ENCODE measurements at places on chromosomes 1 and 21.

- DNase-seq = no peak
These were observed 19.6 kb upstream of the SLC26A9 start for GRCh38 chr1:205962821-205963221.

- DNase-seq = no peak
These were observed 111.4 kb downstream of the SIK1 start for GRCh38 chr21:43315244-43316137.

DNA sequence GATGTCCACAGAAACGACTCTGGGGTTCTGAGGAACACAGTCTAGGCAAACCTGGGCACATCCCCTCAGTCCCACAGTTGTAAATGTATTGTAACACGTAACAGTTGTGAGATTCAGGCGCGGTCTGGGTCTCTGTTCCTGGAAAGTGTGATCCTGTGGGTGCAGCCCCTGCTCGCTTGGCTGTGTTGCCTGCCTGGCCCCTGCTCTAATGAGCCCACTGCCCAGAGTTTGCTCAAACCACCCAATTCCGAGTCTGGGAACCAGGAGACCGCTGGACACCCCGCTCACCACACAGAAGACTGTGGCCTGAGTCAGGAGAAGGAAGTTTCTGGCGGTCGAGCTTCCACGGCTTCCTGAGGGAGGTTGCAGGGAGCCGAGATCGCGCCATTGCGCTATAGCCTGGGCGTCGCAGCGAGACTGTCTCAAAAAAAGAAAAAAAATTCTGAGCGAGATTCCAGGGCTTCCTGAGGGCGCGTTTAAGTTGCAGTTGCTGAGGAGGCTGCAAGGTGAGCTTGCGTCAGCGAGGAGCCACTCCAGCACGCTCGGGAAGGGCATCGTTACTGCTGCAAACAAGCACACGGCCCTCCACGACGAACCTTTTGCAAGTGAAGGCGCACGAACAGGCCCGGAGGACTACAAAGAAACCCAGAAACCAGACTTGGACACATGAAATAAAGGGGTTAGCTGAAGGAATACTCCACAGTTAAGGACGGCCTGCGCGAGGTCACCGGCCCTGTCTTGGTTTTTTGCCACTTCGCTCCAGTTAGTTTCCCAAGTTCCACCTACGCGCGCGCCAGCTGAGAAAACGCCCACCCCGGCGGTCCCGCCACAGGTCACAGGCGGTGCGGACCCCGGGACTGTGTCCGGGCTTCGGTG is 1.1 kb downstream of the C21orf58 start:
- DNase-seq = no peak

- DNase-seq = no peak
These were observed 2.1 kb downstream of the F3 start for GRCh38 chr1:94539496-94539895.

- DNase-seq = no peak
These were observed 289.8 kb upstream of the POU3F1 start for GRCh38 chr1:38336301-38336923.

DNA sequence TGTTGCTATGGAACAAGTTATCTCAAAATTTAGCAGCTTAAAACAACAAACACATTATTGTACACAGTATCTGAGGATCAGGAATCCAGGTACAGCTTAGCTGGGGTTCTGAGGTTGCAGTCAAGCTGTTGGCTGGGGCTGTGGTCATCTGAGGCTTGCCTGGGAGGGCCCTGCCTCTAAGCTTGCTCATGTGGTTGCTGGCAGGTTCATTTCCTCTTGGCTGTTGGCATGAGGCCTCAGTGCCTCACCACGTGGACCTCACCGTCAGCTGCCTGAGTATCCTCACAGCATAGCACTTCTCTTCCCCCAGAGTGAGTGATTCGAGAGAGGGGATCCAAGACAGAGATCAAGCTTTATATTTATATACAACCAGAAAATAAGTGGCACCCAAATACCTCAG is 18.6 kb downstream of the NTPCR start:
- no peak for DNase-seq

GRCh38 chr1:177246710-177247580 is 76.2 kb downstream of the BRINP2 start:
- DNase-seq = no peak

DNA sequence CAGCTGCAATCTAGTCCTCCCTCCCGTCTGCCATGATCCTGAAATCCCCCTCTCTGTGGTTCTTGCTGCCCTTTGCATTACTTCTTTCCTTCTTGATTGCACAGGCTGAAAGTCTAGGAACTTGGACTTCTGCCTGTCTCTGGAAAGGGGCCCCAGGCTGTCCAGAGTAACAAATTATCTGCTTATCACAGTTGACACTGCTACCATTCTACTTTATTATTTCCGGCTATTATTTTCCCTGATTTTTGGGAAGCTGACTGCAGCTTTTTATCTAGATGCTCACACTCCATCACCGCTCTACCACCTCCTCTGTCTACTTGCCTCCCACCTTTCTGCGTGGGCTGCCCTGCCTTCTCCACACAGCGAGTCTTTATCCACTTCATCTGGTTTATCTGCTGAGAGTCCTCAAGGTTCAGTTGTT is 202.1 kb upstream of the PLXNA2 start:
- no peak for DNase-seq

DNA sequence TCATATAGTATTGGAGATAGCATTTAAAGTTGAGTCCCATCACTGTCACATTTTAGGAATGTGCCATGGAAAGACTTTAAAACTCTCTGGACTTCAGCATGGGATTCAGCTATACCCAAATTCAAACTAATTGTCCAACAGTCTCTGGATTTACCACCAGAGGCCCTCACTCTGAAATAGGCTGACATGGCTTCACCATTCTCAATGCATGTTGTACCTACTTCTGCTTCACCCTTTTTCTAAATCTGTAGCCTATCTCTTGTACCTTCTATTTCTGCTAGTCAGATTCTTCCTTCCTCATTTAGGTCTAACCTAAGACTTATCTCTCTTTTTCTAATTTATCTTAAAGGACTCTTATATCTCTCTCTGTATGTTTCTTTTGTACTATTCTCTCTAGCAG is 512.7 kb upstream of the ZRANB2 start:
- no peak for DNase-seq

DNA sequence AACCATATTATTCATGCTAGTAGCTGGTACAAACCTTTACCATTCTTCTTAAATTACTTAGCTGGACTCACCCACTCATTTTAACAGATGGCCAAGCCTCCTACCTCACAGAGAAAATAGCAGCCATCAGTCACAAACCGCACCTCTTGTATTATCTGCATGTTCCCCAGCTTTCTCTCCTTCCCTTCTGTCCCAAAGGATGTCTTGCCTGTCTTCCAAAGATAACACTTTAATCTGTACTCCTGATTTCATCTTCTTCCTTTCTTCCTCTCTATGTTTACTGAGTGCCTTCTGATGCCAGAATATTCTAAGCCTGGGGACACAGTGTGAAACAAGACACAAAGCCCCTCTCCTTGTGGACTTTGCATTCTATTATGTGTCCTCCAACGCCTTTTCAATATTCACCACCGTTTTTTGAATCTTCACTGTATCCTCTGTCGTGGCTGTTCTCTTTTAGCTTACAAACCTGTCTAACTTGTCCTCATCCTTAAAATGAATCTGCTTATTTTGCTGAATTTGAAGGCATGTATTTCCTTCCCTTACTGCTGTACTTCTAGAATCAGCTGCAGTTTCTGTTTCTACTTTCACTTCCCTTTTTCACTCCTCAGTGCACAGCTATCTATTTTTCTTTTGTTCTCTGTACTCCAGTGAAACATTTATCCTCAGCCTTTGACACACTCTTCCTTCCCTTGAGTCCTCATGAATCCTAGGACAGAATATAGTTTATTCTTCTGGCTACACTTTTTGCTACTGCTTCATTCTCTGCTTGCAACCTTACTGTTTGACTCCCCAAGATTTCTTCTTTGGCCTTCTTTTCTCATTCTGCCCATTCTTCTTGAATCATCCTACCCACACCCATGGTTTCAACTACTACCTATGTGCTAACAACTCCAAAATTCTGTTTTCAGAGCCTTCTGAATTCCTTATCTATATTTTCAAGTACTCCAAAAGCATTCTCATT is 216.9 kb upstream of the SAMSN1 start:
- peak; percentile 51 for DNase-seq

DNA sequence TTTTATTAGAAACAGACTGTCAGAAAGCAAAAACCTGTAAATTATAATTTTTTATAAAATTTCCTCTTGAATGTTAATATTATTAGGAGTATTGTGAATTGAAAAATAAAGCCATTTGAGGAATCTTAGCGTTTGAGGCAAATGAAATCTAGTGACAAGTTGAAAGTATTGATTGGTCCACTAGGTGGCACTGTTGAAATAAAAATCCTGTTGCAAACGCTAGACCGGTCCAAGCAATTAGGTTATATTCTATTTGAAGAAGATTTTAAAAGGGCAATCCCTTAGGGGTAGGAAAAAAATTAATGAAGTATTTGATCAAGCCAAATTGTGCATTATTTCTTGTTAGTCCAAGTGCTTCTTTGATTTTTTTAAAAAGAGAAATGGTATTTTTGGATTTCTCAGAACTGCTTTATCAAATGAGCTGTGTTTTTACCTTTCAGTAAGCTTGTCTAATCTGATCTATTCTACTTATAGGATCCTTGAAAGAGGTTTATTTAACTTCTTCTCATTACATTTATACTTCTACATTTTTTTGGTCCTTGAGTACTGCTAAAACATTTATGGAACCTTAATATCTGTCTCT is 57.7 kb downstream of the ATG4C start:
- DNase-seq = peak; percentile 39

DNA sequence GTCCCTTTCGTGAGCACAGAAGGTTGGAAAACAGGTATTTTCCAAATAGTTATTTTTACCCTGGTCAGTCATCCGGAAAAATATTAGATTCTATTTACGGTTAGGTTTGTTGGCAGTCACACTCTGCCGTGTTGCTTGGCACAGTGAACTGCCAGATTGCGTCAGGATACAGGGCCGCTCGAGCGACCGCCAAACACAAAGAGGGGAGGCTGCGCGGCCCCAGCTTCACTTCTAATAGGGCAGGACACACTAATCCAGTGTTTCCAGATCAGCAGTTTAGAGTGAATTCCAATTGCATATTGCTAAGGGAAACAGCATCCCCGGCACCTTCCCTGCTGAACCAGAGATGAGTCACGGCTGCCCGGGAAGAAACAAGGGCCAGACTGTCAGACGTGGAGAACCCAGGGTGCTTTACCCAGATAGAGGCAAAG is 22.9 kb downstream of the UMODL1 start:
- no peak for DNase-seq

DNA sequence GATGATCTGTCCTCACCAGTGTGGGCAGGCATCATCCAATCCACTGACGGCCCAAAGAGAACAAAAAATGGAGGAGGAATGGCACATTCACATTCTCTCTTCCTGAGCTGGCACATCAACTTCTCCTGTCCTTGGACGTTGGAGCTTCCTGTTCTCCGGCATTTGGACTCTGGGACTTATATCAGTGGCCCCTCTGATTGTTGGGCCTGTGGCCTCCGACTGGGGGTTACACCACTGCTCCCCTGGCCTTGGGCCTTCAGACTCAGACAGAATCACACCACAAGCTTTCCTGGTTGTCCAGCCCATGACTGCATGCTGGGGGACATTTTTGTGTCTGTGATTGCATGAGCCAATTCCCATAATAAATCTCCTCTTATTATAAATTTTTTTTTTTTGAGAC is 20.1 kb downstream of the IFNLR1 start:
- no peak for DNase-seq

DNA sequence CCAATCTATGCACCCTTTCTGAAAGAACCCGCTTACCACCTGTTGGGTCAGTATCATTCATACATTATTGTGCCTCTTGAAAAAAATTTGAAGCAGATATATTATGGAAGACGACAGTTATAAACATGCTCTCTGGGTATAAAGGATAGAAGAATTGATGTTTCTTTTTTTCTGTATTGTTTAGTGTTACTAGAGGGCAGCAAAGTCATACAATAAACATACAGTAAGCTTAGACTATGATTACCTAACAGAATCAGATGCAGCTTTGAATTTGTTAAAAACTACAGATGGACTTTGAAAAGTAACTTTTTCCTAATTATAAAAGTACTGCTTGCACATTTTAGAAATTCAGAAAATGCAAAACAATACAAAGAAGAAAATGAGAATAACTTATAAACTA is 11.1 kb upstream of the PAXBP1 start:
- no peak for DNase-seq

- no peak for DNase-seq
These were observed 80.5 kb downstream of the MIS18A start for GRCh38 chr21:32198384-32198783.

- no peak for DNase-seq
These were observed 96.6 kb downstream of the ASTN1 start for GRCh38 chr1:177067752-177068410.

DNA sequence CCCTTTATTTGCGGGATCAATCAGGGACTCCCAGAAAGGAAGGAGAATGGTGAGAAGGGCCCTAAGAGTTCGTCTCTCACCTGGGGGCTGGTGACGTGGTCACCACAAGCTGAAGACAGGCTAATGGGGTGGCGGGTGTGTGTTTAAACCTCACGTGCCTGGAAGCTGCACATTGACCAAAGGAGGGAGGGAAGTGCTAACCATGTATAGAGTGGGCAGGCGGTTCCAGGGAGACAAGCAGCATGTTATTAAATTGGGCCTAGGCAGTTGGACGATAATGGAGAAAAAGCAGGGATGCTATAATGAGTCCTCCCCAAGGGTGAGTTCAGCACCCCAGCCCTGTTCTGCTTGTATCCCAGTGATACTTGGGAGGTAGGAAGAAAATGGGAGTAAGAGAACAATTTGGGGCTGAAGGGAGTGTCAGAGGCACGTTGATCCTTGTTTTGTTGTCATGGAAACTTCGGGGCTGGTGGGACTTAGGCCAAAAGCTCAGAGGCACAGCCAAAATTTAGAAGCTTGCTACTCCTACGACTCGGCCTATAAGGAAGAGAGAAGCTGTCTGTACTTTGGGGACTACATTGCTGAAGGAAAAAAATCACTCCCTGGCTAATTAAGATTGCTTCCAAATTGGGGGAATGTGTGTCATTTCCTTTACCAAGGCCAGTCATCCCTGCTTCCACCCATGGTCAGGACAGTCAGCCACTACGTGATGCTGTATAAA is 33.2 kb upstream of the EPHA8 start:
- no peak for DNase-seq

GRCh38 chr1:45328680-45329079 is 2.0 kb downstream of the HPDL start:
- no peak for DNase-seq

GRCh38 chr21:32412162-32413014 is at the start of gene EVA1C:
EVA1C (plus strand) TSS chr21:32412706; CDS start chr21:32412854, 148 bp downstream.
- DNase-seq = no peak

GRCh38 chr1:188228623-188229022 is 1399.9 kb downstream of the PLA2G4A start:
- no peak for DNase-seq

DNA sequence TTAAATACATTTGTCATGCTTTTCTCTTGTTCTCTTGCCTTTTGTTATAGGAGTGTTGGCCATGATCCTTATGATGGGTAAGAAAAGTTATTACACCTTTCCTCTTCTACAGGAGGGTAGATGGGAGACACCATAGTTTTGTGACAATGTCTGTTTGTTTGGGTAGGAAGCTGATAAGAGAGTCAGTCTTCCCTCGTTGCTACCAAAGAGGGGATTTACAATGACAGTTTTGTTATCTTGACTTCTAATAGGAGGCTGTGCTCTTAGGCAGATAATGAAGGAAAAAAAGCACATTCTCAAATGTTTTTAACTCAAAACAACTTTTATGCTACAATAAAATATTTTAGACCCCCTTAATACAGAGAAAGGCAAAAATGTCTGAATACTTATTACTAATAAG is 48.0 kb upstream of the WLS start:
- no peak for DNase-seq

- DNase-seq = no peak
These were observed 36.0 kb downstream of the PABPC4 start for GRCh38 chr1:39540504-39541031.

GRCh38 chr1:5622412-5622811 is 369.8 kb downstream of the NPHP4 start:
- DNase-seq = no peak

- DNase-seq = peak; percentile 58
These were observed at the start of gene FMN2 for GRCh38 chr1:240091614-240092300. FMN2 (plus strand) TSS chr1:240091883; CDS start chr1:240092110, 227 bp downstream.
